ENCODE measurements at places on chromosomes 2 and 18.

- DNase-seq: no peak
Observed at GRCh38 chr2:28322981-28323396, 69.7 kb upstream of the FOSL2 start.

DNA sequence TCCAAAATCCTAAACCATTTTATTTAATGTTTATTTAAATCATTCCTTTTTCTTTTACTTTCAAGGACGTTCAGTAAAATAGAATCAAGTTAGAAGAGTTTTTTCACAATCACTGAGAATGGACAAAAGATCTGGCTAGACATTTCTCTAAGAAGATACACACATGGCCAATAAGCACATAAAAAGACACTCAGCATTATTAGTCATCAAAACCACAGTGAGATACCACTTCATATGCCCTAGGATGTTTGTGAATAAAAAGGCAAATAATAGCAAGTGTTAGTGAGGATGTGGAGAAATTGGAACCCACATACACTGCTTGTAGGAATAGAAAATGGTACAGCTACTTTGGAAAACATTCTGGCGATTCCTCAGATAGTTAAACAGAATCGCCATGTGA lies 76.1 kb downstream of the RHBDD1 start:
- no peak for DNase-seq

- no peak for DNase-seq
Observed at GRCh38 chr2:1654696-1655374, 89.5 kb downstream of the PXDN start.

DNA sequence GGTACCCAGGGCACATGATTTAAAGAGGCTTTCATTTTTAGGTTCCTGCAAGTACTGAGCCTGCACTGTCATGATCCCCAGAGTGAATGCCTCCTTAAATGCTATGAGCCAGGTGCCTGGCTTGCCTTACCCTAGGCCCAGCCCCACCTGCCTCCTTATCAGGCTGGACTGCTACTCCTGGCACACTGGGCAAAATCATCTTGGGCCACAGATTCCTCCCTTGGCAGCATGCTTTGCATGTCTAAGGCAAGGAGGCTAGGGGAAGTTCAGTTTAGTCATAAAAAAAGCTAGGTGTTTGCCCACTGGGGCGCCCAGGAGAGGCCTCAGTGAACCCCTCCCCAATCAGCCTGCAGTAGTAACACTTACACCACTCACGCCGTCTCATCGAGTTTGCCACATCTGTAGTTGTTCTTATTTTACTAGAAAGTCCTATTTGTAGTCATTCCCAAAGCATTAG lies 45.1 kb downstream of the LBH start:
- no peak for DNase-seq

GRCh38 chr2:79832511-79833234 lies 319.8 kb downstream of the CTNNA2 start:
- no peak for DNase-seq

DNA sequence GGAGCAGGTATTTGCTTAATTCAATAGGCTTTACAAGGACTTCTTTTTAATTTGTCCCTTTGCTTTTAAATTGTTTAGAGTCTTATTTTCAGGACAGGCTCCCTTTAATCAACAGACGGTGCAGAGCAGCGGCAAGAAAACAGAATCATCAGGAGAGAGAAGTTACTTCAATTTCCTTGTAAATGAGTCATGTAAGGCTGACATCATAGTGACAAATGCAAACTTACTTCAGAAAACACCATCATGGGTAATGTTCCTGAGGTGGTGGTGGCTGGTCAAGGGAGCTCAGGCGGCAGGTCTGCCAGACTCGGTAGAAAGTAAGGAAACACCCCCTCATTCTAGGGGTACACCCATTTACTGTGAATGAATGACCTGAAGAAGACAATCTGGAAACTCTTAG lies 395.1 kb downstream of the FBXO15 start:
- DNase-seq: no peak

DNA sequence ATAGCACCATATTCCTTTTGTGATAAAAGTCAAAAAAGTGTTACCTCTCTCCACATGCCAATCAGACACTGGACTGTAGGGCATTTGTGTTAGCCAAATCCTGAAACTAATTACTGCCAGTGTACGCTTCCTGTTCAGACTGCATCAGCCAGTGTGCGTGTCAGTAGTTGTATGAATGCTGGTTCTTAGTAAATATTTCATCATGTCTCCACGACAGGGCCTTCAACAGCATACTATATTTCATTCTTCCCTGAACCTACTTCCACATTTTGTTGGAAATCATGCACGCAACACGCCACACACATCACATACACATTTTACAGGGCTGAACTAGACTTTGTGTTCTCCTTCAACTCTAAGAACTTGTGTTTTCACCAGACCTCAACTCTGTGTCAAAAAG lies 77.5 kb downstream of the EPB41L3 start:
- no peak for DNase-seq

GRCh38 chr18:3874125-3874524 lies 424.2 kb downstream of the TGIF1 start:
- no peak for DNase-seq

DNA sequence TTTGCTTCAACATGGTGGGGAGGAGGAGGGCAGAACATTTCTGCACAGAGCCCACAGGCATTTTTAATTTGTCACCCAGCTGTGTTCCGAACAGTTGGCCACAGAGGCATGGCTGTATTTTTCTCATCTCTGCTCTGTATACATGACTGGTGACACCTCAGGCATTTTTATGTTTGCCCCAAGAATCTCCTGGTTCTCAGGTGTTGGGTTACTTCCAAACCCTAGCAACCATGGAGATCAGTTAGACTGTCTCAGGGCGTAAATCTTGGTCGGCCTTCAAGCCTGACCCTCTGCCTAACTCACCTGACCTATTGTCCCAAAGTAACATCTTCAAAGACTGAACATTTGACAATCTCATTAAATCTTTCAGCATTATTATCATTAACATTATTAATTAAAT lies 100.0 kb downstream of the ABCA12 start:
- DNase-seq: no peak

DNA sequence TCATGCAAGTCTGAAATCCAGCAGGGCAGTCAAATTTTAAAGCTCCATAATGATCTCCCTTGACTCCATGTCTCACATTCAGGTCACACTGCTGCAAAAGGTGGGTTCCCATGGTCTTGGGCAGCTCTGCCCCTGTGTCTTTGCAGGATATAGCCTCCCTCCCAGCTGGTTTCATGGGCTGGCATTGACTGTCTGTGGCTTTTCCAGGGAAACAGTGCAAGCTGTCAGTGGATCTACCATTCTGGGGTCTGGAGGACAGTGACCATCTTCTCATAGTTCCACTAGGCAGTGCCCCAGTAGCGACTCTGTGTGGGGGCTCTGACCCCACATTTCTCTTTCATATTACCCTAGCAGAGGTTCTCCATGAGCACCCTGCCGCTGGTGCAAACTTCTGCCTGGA lies 220.6 kb upstream of the COPS8 start:
- no peak for DNase-seq

DNA sequence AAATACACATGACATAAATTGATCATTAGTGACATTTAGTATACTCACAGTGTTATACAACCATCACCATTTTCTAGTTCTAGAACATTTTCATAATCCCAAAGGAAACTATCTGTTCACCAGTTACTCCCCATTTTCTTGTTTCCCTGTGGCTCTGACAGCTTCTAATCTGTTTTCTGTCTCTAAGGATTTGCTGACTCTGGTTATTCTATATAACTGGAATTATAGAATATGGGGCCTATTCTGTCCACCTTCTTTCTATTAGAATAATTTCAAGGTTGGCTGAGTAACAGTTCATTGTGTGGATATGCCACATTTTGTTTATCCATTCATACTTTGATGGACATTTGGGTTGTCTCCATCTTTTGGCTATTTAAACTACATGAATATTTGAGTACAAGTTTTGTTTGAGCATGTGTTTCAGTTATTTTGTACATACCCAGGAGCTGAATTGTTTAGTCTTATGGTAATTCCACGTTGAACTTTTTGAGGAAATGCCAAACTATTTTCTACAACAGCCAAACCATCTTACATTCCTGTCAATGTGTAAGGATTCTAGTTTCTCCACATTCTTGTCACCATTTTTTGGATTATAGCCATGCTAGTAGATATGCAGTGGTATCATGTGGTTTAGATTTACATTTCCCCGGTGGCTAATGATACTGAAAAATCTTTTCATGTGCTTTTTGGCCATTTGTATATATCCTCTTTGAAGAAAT lies 20.5 kb downstream of the KIAA1328 start:
- DNase-seq: no peak

DNA sequence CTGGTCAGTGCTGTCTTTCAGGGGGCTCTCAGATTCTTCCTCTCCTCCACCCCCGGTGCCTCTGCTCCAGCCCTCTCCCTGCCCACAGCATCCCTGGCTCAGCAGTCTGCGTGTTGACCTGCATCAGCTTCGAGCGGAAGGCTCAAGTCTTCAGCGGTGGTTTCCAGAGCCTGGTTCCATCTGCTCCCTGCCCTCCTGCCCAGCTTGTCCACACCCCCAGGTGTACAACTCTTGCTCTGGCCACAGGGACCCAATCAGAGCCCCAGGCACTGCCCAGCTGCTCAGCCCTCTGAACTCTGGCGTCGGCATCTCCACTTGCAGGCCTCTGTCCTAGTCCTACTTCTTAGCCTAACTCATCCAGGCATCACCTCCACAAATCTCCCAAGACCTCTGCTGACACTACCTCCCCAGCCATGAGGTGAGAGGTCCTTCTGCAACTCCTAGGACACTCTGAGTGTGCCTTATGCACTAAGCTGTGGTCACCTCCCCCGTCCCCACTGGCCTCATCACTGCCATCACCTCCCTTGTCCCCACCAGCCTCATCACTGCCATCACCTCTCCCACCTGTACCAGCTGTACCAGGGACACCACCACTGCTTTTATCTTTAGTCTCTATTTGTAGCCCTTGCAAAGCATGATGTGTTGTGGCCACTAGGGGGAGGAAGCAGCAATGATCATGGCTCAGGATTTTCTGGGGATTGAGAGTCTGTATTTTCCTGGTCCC lies 60.9 kb downstream of the EDAR start:
- no peak for DNase-seq

GRCh38 chr18:39886136-39886535 lies 2068.9 kb upstream of the PIK3C3 start:
- DNase-seq: no peak
